ENCODE measurements at places on chromosomes 1 and 21.

DNA sequence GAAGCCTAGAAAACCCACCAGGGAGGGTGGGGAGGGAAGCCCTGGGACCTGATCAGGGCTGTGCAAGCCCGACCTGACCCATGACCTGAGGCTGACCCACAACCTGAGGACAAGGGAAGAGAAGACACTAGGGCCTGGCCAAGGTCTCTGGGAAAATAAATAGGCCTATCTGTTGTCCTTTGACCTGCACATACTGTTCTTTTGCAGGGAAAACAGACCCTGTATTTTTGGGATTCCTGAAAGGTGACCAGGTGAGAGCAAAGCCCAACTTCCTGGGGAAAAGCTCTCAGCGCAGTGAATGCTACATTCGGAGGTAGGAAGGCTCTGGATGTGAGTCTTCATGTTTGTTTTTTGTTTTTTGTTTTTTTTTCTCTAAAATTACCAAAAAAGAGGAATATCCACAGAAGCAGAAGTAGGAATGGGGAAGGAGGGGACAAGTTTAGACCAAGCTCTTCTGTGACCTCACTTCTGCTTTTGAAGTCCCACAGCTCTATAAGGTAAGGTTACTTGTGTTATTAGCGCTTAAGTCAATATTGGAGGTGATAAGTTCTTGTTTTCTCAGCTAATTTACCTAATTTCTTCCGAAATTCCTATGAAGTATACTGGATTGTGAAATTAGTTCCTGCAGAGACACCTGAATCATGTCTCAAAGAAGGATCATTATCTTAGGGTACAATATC, 26.2 kb upstream of the LYST start:
- DNase-seq: no peak

- no peak for DNase-seq
These were observed 25.8 kb upstream of the KCNA10 start for GRCh38 chr1:110544753-110545152.

DNA sequence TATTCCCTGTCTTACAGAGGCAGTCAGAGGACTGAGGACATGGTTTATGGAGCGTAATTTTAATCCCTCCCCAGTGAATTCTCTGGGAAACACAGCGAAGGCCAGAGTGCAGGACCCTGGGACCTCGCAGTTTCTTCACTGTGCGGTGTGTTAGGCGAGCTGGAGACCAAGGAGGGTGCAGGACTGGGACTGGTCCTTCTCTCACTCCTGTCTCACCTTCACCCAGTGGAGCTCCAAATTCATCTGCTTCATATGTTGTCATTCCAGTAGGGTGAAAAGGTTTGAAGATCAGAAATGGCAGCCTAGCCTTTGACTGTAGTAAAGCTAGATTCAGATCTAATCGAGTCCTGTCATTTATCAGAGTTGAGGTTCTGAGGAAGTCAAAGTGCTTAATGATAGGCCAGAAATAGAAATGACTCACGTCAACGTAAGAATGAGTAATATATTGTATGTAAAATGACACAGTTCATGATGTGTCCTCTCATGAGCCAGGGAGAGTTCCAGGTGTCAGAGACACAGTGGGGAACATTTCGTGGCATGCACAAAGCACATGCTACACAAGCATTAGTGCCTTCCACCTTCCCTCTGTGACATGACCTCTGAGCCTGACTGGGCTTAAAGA, 647.5 kb downstream of the SMYD3 start:
- no peak for DNase-seq

- no peak for DNase-seq
These were observed 9.9 kb downstream of the CD58 start for GRCh38 chr1:116560704-116561490.

- no peak for DNase-seq
These were observed 3.3 kb upstream of the IRF2BP2 start for GRCh38 chr1:234613128-234613875.

DNA sequence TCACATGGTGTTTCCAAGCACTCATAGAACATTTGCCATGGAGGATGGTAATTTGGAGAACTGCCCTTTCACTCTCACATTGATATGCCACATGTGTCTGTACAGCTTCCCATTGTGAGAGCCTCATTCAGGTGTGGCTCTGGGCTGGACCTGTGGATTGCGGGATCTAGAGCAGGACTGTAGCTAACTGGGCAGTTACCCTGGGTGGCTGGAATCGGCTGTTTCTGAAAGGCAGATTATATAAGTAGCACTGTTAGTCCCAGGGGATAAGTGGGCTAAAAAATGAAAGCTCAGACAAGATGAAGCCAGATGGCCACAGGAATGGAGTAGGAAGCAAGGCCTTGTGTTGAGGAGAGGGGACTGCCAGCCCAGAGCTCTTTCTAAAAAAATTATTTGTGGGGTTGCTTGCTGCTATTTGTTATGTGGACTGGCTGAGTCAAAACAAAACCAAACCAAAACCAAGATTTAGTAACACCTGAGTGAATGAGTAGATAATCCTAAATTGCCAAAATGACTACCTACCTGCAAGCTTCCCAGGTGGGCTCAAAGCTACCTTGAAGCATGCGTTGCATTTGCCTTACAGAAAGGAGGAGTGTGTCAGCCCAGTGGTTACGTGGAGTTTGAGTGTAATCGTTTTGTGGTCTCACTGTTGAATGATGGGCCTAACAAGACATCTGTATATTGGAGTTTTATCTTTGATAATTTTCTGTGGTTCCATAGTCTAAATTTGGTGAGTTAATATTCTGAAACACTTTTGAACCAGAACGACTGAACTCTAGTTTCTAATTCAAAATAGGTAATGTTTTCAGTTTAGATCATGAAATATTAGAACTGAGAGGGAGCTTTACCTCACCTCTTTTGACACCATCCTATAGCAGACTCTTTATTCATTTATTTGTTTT, 58.0 kb downstream of the SDCCAG8 start:
- peak; percentile 28 for DNase-seq

DNA sequence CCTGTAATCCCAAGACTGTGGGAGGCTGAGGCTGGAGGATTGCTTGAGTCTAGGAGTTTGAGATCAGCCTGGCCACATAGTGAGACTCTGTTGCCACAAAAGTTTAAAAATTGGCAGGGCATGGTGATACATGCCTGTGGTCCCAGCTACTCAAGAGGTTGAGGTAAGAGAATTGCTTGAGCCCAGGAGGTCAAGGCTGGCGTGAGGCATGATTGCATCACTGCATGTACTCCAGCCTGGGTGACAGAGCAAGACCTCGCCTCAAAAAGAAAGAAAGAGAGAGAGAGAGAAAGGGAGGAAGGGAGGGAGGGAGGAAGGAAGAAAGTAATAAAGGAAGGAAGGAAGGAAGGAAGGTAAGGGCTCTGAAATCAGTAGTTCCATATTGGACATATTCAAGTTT, 25.0 kb downstream of the GLUL start:
- no peak for DNase-seq

DNA sequence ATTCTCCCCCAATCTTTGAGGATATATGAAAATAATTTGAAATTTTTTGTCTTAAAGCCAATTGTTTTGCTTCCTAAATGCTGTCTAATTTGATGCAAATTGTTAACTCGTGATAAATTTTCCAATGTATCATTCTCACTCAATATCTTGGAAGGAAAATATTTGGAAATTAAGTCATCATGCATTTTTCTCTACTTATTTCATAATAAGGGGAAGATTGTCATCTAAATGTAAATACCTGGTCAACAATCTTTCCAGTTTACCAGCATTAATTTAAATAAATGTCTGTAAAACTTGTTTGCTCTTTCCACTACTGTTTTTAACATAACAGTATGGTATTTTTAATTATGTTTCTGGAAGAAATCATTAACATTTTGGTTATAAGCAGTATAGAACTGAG, 78.3 kb upstream of the KCTD3 start:
- DNase-seq: no peak

DNA sequence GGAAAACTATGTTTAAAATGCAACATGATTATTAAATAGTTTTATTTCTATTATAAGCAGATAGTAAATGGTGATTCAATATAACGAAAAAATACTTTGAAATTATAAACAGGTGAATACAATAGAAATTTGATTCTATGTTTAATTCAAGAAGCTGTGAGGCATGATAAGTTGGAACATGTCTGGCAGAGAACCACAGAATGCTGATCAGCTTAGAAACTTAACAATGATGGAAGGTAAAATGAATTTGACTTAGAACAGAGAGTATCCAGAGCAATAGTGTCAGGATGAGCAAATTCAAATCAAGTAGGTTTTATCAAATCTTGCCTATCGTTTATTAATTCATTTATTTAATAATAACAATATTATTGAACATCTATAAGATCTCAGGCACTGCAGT, 83.4 kb upstream of the ADGRL4 start:
- DNase-seq: no peak

DNA sequence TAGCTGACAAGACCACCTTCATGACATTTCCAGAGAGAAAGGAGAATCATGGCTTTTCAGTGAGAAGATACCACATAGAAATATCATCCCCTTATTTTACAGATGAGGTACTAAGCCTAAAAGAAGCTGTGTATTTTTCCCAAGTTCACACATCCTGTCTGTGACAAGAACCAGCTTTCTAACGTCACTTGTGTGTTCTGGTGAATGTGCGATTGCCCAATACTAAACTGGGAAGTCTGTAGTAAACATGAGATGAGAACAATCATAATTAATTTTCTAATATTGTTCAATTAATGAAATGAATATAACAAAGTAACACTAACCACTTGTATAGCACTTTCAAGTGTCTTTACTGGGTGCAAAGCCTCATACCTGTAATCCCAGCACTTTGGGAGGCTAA, 46.0 kb downstream of the PTGER3 start:
- no peak for DNase-seq

- DNase-seq: no peak
These were observed 14.8 kb upstream of the KIF21B start for GRCh38 chr1:201038186-201038876.

GRCh38 chr1:41521766-41522165, 37.3 kb upstream of the EDN2 start:
- DNase-seq: no peak
